ENCODE measurements at places on chromosomes 3 and 15.

DNA sequence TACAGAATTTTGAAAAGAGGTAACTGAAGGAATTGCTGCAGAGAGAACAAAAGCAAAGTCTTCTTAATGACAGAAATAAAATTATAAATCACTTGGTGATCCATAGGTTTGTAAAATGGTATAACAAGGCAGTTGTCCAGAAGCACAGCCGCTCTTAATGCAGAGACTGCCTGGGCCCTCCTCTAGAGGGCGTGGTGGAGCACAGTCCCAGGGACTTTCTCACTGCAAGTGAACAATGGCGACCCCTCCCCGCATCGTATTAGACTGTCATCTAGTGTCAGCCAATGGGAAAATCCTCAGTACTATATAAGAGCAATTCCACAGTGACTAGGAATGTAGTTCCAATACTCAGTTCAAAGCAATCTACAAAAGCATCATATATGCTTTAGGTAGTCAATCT is 26.4 kb upstream of the ZBED2 start:
- DNase-seq, result no peak

DNA sequence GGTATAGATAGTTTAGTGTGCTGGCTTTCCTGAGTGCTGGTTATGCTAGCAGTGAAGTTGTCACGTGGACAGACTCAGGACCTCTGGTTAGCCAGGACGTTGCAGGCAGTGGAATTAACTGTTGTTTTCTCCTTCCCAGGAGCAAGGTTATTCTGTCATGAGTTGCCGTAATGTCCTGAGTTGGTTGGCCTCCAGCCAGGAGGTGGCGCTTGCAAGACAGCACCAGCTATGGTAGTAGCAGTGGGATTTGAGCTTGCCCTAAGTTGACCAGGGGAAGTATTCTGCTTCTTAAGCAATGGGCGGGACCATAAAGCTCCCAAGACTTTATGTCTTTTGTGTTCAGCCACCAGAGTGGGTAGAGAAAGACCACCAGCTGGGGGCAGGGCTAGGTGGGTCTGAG is 240.7 kb upstream of the DNAJC19 start:
- no peak for DNase-seq

GRCh38 chr3:4356546-4357410 is 53.6 kb downstream of the SETMAR start:
- no peak for DNase-seq

DNA sequence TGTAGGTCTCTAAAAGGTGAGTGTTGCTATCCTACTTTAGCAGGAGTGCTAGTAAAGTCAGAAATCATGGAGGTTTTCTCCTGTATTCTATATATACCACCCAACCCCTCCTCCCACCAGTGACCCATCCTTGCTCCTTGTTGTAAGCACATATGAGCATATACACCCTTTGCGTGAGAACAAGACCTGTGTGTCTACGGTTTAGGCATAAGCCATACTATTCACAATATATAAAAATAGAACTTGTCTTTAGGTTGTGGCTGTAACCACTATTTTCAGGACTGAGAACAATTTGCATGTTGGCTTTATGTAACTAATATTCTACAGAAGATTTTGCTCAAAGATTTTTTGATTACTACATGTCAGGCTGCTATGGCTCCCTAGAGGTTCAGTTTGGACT is 59.1 kb upstream of the TOP2B start:
- no peak for DNase-seq

DNA sequence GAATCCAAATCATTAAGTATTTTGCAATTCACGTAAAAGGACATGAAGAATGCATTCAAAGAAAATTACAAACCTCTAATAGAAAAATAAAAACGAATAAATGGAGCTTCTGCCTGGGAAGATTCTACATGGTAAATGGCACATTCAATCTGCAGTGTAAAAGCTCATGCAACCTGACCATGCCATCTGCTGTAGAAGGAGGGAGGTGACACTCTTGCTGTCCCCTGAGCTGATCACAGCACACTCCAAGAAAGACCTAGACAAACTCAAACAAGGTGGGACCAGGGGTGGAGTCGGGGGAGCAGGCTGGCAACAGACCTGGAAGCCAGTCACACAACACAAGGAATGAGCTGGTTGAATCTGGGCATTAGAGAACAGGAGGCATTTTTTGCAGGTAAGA is 101.8 kb downstream of the BDH1 start:
- DNase-seq, result no peak

GRCh38 chr15:65862682-65863081 is 6.6 kb upstream of the RAB11A start:
- DNase-seq, result peak; percentile 61

- DNase-seq, result no peak
These were observed 14.7 kb downstream of the GPD1L start for GRCh38 chr3:32121137-32121536.

DNA sequence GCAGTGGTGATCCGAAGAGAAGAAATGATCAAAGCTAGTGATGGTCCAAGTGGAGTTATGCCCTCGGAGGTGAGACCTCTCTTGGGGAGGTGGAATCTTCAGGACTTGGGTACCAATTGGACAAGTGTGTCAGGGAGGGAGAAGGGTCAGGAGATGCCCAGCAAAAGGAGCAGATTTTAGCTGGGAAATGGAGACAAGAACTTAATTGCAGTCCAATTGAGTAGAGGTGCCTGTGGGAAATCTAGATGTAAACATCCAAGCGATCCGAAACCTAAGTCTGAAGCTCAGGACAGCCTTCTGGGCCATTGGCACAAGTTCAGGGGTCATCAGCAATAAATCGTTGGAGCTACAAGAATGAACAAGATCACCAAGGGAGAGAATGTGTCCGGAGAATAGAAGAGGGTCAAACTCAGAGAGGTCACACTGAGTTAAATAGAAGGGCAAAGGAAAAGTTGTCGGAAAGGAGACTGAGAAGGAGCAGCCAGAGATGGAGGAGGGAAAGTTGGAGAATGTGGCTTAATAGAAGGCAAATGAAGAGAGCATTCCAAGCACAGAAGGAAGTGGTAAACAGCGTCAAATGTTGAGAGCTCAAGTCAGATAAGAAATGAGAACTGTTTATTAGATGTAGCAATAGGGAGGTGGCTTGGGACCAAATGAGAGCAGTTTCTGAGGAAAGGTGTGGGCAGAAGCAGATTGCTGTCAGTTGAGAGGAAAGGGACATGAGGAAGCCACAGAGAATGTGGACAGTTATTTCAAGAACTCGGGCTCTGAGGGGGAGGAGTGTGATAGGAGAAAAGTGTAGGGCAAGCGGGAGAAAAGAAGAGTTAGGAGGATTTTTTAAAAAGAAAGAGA is 64.2 kb upstream of the FNDC3B start:
- no peak for DNase-seq

- no peak for DNase-seq
These were observed 104.3 kb upstream of the TMC3 start for GRCh38 chr15:81478354-81478753.

DNA sequence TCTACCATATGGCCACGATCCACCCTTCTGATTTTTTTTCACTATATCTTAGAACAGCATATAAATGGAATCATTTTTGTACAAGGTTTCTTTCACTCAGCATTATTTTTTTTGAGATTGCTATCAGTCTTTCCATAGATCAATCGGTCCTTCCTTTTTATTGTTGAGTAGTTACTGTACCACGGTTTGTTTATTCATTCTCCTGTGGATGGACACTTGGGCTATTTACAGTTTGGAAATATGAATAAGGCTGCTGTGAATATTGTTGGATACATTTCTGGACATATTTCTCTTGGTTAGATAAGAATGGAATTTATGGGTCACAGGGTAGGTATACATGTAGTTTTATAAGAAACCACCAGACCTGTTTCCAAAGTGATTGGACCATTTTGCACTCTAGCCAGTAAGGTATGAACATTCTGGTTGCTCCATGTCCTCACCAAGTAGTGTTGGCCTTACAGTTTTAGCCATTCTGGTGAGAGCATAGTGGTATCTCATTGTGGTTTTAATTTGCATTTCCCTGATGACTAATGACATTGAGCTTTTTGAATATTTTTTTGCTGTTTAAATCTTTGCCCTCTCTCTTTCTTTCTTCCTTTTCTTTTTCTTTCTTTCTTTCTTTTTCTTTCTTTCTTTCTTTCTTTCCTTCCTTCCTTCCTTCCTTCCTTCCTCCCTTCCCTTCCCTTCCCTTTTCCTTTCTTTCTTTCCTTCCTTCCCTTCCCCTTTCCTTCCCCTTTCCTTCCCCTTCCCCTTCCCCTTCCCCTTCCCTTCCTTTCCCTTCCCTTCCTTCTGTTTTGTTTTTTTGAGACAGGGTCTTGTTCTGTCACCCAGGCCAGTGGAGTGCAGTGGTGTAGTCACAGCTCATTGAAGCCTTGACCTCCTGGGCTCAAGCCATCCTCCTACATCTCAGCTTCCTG is 49.2 kb downstream of the LRRK1 start:
- DNase-seq, result no peak

DNA sequence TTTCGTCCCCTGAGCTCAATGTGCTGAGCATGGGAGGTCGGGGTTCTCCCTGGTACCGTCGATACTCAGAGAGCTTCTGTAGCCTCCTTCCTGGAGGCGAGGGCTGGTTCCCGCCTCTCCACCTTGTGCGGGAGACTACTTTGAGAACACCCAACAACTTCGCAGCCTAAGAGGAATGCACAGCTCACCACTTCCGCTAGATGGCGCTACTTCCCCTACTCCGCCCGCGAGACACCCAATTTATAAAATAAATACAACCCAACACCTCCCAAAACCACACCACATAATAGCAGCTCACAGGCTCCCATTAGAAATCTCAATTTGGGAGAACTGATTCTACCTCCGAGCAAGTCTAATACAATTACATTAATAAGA is 1.2 kb downstream of the RGMA start:
- peak; percentile 57 for DNase-seq

DNA sequence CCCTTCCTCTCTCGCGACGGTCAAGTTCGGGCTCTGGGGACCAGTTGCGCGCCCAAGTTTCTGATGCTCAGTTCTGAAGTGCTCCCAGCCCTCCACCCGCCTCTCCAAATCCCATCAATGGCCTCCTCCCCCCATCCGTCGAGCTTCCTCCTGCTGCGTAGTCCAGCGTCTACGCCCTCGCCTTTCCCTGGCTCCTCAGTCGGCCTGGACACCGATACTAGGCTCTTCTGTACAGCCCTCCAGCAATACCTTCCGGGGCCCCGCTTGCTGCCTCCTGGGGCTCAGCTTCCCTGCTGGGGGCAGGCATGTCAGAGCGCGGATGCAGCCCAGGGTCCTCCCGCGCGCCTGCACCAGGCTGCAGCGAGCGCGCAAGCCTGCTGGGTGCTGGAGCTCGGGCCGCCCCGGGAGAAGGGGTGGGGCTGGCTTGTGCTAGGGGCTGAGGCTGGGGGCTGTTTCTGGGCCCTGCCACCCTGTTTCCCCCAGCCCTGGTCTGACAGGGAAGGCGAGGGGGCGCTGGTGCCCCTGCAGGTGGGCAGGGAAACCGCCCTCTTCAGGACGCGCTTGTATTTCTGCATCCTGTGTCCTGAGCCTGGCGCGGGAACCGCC is 353.3 kb upstream of the SUCLG2 start:
- DNase-seq, result no peak

- no peak for DNase-seq
These were observed 167.4 kb upstream of the CTDSPL start for GRCh38 chr3:37694284-37694675.

All from hematopoietic multipotent progenitor cell treated with erythropoietin and hydrocortisone succinate and interleukin-3 and kit ligand, for 15 days (in vitro differentiated cells).